Diencephalon (tissue), 1 donor: ENCODE measurements at places on chromosomes 6 and 20. TPM values are rescaled to one million over a fixed set of nuclear protein-coding genes. Genes with fewer than 3 reads are reported as not detected.

ITPR3 gene
- total RNA-seq = 1.8 TPM

GSTA3 gene
- 0.69 TPM for total RNA-seq

GNAS-AS1 gene
- total RNA-seq = 1.2 TPM

ERVFRD-1 gene
- not detected for total RNA-seq

RUNX2 gene
- total RNA-seq = 0.23 TPM
